ENCODE measurements at places on chromosomes 7 and 10.

DNA sequence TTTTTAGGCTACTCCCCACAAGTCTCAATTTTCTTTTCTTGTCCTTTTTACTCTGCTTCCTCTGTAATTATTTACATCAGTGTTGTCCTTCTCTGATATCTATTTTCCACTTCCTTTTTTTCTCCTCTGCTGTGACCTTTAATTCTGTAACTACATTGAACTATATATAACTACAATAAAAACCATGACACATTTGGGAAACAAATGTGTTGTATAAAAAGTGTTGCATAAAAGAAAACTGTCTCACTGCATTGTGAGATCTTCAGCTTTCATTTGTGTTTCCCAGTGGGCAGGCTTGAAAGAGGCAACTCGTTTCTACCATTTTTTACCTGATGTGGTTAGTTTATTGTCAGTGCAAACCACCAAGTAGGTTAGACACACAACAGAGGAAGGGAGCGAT, 483.9 kb upstream of the NRP1 start:
- no peak for DNase-seq

GRCh38 chr10:1290071-1290471, 233.9 kb downstream of the WDR37 start:
- no peak for DNase-seq

DNA sequence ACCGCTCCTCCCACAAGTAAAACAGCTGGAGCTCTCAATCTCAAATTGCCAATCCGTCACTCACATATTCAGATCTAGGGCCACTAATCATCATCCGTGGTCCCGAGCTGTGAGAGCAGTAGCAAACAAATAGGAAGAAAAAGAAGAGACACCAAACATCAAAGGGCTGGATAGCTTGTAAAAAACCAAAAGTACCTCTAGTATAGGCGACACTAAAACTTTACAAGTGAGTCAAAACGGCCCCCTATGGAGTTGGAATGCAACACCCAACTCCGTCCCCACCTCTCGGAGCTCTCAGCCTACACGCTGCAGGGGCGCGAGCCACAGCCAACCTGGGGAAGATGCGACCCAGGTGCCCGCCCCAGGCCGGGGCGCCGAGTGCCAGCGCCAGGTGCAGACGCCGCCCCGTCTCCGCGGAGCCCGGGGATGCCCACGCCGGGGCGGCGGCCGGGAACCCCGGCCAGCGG, 581 bp downstream of the FAM3C start:
- peak; percentile 21 for DNase-seq

DNA sequence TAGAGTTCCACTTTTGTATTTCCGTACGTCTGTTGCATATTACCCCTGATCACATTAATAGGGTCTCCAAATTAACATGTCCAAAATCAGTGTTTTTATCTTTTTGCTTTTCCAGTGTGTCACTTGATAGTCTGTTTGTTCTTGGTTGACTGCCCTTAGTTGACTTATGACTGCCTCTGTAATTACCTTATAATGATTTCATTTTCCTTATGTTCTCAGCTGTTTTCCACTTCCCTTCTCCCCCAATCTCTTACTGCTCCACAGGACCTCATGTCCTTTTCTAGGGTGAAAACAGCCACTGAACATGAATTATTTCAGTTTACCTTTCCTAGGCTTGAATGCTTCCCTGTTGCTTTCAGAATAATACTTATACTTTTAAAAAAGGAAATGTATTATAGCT, 54.7 kb downstream of the MAPK8 start:
- DNase-seq = no peak

DNA sequence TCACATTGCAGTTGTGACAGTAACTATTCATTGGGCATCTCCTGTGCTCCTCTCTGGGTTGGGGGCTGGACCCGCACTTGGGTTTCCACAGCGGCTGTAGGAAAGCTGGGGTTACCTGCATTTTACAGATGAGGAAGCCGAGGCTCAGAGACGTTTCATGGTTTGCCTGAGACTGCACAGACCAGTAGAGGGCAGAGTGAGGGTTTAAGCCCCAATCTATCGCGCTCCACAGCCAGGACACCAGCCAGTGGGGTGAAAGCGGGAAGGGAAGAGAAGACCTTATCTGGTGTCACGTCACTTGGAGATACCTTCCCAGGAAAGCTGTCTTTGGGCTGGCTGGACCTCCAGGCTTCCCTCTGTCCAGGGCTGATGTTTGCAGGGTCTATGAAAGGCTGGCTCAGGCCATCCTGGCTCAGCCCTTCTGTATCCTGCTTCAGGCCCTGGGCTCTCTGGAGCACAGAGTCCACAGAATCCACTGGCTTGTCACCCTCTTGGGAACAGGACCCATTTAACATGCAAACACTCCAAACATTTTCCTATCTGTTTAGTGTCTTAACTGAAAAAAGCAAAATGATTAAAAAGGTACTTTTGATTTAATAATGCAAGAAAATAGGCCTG, 167.7 kb downstream of the EMX2 start:
- DNase-seq = no peak

DNA sequence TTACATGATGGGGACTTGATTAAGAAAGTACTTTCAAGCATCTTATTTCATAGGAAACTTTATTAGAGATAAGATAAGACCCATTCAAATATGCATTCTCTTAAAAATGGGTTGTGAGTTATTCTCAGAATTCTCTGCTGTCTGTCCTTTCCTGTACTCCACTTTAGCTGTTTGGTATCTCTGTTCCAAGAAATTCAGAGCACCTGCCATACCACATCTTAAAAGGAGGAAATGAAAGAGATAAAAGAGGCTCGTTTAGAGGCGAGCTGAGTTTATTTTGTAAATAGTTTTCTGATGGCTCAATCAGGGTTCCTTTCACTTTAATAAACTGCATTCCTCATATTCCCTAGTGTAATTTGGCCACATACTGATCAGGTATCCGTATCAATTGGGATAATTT, 87.2 kb downstream of the MDFIC start:
- DNase-seq = no peak

GRCh38 chr7:37281368-37282092, 167.1 kb downstream of the ELMO1 start:
- no peak for DNase-seq

DNA sequence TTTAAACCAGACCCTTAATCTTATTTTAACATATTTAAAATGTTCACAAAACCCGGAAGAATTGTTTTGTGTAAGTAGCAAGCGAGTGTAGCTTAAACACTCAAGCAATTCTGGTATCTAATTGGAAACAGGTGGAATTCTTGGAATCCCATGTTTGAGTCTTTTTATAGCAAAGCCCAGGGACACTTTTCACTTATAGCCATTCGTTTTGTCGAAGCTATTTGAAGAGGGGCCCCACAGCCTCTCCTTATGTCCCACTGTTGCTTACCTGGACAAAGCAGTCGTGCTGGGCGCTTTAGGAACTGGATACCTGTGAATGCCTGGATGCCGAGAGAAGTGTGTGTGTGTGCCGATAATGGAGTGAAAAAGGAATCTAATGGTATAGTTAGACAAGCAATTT, 3.3 kb downstream of the CUX1 start:
- no peak for DNase-seq

GRCh38 chr10:129385600-129385999, 81.4 kb upstream of the MGMT start:
- DNase-seq = no peak

DNA sequence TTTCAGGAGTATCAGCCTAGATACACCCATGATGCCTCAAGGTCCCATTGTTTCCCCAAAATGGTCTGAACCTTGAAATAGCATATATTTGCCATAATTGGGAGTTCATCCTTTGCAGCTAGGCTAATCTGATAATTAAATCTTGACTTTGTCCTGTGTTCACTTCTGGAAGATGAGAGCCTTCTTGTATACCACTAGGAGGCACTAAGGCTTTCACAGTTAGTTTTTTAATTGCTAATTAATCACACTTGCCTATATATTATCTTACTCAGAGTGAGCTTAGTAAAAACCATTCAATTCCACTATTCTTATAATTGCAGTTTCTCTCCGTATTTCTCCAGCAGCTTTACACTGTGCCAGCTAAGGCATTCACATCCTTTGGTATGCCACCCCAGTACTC, 48.7 kb upstream of the MAGI2 start:
- no peak for DNase-seq

GRCh38 chr10:99612167-99612831, 7.9 kb downstream of the SLC25A28 start:
- DNase-seq = no peak

- no peak for DNase-seq
Measured at GRCh38 chr7:12211711-12212485, 804 bp downstream of the TMEM106B start.

- no peak for DNase-seq
Measured at GRCh38 chr7:75920431-75921161, 5.6 kb downstream of the POR start.

GRCh38 chr10:29327746-29328102, 38.9 kb downstream of the LYZL1 start:
- no peak for DNase-seq

GRCh38 chr7:158563911-158564662, 23.5 kb downstream of the PTPRN2 start:
- DNase-seq = no peak

Data from activated naive CD4-positive, alpha-beta T cell (primary cell).